ENCODE measurements at places on chromosomes 12 and 14.

DNA sequence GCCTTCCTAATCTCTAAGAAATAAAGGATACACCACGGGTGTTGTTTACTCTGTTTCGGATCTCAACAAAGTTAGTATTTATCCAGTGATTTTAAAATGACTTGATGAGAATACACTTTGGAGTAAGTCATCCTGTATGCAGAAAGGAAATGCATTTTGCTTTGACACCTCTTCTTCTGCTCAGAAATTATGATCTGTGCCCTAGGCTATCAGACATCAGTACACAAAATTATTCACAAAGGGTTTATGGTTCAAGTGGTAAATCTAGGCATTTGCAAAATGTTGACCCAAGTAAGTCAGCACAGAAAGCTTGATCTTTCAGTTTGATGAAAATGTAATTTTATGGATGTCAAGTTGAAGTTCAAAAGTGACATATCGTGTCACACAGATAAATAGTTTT is 248.5 kb downstream of the ATP23 start:
- no peak for DNase-seq

DNA sequence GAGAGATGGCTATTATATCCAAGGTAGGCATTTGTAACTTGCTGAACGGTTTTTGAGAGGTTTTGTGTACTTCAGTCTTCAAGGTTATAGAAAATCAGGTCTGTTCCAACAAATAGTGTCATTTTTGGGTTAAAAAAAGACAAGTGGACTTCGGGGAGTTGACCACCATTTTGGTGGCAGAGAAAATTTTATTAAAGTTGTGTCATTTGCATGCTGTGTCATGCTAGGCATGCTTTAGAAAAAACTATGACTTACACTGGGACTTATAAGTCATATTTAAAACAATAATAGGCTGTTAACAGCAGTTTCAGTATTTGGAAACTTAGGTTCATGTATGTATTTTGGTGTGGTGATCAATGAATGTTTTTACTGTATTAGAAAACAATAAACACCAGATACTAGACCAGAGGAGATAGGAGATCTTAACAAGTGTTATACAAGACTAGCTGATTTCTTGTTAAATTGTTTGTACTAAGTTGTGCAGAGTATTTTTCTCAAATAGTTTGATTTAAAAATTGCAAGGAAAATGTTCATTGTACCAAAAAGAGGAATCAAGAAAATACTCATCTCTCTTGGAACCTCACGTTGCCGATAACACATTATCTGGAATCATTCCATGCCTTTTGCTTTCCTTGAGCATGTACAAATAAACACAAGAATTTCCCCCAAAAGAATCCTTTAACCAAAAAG is 1.4 kb downstream of the RAN start:
- no peak for DNase-seq

DNA sequence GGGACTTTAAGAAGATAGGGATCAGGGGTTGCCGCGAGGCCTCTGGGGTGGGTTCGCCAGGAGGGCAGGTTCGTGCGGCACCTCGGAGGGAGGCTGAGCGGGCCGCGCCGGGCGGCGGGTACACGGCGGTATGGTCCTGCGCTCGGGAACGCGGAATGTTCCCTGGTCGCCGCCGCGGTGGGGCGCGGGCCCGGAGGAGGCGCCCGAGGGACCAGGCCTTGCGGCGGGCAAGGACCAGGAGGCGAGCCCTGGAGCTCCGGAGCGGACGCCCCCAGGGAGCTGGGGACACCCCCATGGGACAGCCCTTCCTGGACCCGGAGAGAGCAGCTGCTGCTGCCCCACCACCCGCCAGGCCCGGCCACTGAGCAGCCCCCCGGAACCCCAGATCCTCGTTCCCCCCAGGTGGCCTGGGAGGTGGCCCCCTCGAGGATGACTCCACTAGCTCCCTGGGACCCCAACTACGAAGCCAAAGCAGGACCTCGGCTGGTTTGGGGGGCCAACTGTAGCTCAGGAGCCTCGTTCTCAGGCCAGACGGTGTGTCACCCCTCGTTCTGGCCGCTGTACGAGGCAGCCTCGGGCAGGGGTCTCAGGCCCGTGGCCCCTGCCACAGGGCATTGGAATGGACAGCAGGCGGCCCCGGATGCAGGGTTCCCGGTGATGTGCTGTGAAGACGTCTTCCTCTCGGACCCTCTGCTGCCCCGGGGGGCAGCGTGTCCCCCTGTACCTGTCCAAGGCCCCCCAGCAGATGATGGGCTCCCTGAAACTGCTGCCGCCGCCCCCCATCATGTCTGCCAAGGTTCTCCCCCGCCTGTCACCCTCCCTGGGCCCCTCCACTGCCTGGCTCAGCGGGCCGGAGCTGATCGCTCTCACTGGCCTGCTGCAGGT is 45.6 kb upstream of the SLC8A3 start:
- DNase-seq, result no peak

DNA sequence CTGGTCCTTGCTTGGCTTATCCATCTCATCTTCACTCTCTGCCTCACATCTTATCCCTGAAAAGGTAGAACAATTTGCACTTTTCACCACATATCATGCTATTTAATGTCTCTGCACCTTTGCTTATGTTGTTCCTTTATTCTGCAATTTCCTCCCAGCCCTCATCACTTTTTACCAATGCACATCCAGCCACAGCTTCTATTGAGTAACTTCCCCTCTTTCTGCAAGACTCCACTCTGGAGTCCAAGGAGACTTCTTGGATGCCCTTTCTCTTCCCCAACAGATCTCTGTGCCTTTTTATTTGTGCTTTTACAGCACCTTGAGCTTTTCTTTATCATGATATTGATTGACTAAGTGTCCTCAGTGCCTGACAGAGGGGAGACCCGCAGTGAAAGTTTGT is 797.1 kb downstream of the VRK1 start:
- DNase-seq, result no peak
